ENCODE measurements at places on chromosomes 1 and 21.

- DNase-seq, result no peak
Observed at GRCh38 chr21:16069178-16070112, 339.7 kb downstream of the USP25 start.

GRCh38 chr1:77120950-77121349, 98.3 kb downstream of the PIGK start:
- DNase-seq, result no peak

- peak; percentile 74 for DNase-seq
Observed at GRCh38 chr1:201714542-201715329, 114.2 kb upstream of the IPO9 start.

GRCh38 chr1:11691302-11691914, at the start of gene DRAXIN:
DRAXIN (plus strand) TSS chr1:11691710; CDS start chr1:11706259, 14,549 bp downstream.
- DNase-seq, result peak; percentile 60

DNA sequence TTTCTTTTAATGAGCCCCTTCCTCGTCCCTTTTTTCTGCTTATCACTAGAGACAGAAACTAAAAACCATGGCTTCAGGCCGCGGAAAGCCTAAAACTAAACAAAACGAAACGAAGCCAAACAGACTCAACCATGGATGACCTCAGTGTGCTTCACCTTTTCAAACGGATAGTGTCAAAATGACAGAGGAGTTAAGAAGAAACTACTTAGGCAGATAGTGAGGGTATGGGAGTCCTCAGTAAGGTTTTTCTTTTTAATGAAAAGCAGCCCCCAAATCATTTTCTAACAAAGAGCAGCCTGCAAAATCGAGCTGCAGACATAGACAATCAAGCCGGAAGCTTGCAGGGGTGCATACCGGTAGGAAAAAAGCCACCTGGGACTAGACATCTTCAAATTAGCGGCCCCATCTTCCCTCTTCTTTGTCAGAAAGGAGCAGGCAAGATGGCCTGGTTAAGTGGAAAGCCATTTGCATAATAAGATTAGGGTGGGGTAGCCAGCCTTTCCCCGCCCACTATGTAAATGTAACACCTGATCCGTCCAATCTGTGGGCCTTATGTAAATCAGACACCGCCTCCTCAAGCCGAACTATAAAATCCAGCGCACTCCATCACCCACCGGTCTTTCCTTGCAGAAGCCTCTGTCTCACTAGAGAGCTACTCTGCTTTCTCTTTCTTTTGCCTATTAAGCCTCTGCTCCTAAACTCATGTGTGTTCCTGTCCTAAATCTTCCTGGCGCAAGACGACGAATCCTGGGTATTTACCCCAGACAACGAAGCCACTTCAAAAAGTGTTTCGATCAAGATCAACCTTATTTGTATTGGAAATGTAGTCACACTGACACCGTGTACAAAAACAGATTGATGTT, 6.2 kb upstream of the ERO1B start:
- no peak for DNase-seq

GRCh38 chr1:166839600-166840308, 479 bp downstream of the POGK start:
- DNase-seq, result no peak

GRCh38 chr1:159012495-159012894, 2.8 kb downstream of the IFI16 start:
- no peak for DNase-seq

- no peak for DNase-seq
Observed at GRCh38 chr21:45788637-45789506, 145.3 kb downstream of the PCBP3 start.

- DNase-seq, result peak; percentile 29
Observed at GRCh38 chr21:25708467-25709065, 26.1 kb downstream of the ATP5PF start.

DNA sequence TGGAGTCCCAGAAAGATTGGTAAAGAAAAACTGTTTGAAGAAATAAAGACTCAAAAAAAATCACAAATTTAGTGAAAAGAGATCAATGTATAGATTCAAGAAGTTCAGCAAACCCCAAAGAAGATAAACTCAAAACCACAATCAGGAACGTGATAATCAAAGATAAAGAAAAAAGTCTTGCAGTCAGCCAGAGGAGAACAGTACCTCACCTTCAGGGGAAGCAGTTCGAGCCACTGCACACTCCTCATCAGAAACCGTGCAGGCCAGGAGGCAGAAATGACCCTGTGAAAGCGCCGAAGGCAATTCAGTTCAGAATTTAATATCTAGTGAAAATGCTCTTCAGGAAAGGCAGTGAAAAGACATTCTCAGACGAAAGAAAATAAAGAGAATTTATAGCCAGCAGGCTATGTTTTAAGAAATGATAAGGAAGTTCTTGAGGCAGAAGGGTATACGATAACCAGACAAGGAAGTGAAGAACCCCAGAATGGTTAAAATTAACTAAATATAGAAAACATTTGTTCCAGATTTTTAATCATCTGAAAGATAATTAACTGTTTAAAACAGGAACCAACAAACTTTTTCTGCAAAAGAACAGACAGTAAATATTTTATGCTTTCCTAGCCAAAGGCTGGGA, 13.5 kb upstream of the SUMO3 start:
- DNase-seq, result no peak

DNA sequence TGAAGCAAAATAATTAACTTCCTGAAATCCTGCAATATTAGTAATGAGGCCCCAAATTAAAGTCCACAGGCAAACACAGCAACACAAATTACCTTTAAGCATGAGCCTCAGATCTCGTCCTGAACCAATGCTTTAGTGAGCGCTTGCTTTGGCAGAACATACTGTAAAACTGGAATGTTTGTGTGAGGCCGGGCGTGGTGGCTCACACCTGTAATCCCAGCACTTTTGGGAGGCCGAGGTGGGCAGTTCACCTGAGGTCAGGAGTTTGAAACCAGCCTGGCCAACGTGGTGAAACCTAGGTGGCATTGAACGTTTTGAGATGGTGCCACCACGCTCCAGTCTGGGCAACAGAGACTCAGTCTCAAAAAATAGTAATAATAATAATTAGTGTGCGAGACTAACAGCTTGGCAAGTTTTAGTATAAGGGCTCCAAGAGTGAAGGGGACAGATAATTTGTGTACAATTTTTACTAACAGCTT, 17.8 kb downstream of the SFPQ start:
- no peak for DNase-seq

DNA sequence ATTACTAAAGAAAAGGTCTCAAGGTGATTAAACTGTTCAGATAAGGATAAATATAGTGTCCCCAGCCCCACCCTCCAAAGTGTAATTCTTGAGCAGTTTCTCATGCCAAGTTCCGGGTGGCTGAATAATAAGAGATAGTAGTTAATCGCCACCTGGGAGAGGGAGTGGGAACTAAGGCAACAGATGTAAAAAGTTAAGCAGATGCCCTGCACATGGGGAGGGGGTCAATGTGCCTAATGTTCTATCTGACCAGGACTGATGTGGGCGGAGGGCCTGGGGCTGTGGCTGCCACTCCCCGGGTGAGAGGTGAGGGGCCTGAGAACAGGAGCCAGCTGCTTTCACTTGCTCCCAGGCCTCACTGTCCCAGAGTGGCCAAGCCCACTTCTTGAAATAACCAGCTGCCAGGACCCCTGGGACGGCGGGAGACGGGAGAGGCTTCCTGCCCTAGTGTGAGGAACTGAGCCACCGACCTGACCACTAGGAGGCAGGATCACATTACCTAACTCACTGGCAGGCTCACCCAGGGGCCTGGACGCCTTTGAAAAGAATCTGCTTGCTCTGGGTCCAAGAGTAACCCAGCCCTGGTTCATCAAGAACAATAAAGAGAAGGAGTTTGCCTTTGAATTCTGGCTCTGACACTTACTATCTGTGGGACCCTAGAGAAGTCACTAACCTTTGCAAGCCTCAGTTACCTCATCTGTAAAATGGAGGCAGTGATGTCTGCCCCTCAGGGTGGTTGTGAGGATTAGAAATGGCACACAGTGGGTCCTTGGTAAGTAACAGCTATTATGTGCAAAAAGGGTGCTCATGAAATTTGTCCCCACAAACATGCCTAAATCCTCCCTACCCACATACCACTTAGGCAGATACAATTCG, 179.2 kb downstream of the ATG4C start:
- DNase-seq, result peak; percentile 14
